ENCODE measurements at places on chromosomes 2 and 18. TPM values are rescaled to one million over a fixed set of nuclear protein-coding genes. Genes with fewer than 3 reads are reported as not detected.

GRCh38 chr2:113692698-113693428 lies 63.6 kb downstream of the SLC35F5 start:
- no peak for DNase-seq

The CABLES1 gene
- total RNA-seq: 0.88 TPM

DNA sequence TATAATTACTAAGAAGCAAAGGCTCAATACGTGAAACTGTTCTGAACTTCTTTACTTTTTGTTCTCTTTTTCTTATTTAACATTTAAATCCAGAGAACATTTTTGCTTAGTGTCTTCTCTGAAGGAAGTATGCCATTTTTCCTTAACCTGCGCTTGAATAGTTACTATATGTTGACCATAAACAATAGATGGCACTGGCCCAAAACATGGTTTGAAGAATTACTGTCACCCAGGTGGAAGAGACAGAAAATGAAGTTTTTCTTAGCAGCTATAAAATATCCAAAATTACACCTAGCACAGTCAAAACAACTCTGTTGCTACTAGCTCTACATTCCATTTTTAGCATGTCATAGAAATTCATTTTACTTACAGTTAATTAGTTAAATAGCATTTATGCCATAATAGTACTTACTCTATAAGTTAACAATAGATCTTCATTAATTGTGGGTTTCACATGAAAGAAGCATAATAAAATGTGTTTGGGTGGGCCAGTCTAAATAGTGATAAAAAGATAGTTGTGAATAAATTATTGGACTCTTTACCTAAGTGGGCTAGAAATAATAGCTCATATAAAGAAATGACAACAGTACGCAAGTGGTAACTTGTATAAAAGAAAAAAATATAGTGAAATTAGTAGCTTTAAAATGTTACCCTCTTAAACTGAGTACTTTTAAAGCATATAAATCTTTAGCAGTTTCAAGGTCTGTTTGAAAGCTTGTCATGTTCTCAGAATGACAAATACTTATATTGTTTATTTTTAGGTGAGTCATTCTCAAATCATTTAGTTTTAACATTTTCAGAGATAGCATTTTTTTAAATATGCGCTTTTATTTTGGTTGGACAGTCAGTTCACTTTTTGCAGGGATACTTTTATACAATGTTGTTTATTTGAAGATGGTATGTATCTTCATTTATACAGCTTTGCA lies 3.7 kb downstream of the ETAA1 start:
- DNase-seq: peak; percentile 9

DNA sequence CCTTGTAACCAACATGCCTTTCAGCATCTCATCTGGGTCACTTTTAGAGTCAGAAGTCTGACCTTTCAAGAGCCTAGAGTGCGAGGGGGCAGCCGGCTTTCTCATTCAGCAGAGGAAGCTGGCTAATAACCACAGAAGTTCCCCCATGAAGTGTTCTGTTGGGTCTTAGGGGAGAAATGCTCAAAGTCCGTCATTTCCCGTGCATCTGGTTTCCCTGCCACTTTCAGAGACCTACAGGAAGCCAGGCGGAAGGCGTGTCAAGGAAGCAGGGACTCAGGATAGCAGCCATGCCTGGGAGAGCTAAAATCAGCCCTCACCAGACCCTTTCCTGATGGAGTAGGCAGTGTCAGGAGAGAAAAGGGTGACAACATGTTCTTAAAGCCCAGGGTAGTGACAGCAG lies 301.8 kb upstream of the ID2 start:
- DNase-seq: no peak

DNA sequence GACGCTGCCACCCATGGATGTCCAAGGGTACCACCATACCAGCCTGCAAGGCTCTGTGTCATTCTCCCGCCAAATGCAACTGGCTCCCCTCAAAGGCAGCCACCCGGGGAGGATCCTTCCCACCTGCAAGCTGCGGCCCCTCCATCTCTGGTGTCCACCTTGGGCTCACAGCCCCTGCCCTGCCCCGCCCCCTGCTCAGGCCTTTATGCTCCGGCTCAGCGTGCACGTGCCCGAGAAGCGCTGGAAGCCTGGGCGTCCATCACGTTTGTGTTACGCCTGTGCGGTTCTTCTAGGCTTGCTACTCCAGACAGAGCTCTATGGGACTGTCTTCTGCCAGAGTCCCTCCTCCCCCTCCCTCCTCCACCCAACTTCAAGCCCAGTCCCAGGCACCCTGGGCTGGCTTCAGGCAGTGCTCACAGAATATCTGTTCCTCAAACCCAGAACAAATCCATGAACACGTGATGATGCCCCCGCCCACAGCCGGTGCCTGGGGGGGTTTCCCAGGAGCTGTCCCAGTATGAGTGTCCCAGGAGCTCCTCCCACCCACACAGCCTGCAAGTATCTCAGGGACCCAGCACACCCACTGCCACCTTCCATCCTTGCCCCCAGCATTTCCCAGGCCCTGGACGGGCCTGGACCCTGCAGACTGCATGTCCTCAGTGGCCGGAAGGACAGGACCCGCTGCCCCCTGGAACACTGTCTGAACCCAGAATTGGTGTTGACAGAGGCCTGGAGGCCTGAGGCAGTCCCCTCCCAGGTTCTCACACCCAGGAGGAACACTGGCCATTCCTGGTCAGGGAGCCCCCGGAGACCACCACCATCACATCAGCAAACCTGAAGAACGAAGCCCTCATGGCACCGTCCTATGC lies 30.3 kb downstream of the KIF1A start:
- DNase-seq: no peak

GRCh38 chr18:12328179-12328823 lies 20.3 kb downstream of the TUBB6 start:
- no peak for DNase-seq
